ENCODE measurements at places on chromosomes 12 and 14. TPM values are rescaled to one million over a fixed set of nuclear protein-coding genes. Genes with fewer than 3 reads are reported as not detected.

GRCh38 chr12:85076688-85077430, 40.7 kb downstream of the LRRIQ1 start:
- H3K36me3 ChIP-seq = no peaks in the 10 kb centered on the region
- H3K4me3 ChIP-seq = no peak overlapping the region
- H3K27ac ChIP-seq = no peak overlapping the region

ANKS1B gene
- total RNA-seq = 1.1 TPM

PAH gene
- total RNA-seq = not detected

DNA sequence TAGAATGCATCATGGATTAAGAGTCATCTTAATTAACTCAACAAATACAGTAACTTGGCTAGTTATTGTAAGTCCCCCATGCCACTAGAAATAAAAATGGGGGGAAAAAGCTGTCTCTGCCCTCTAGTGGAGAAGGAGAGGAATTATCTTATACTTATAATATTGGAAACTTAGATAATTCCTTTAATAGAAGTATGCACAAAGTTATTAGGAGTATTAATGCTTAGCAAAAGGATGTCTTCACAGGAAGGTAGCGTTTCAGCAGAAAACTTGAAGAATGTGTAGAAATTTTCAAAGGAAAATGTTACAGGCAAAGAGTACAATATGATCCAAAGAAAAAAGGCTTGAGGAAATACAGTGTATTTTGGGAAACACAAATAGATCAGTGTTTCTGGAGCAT, 19.8 kb downstream of the OR5AU1 start:
- H3K27ac ChIP-seq = no peak overlapping the region
- no peaks in the 10 kb centered on the region for H3K27me3 ChIP-seq
- no peak overlapping the region for H3K4me3 ChIP-seq
- H3K36me3 ChIP-seq = no peaks in the 10 kb centered on the region
- H3K4me1 ChIP-seq = no peaks in the 10 kb centered on the region
- peak; percentile 62 for DNase-seq

GRCh38 chr14:54535646-54536045, 25.9 kb downstream of the CGRRF1 start:
- H3K4me3 ChIP-seq = no peak overlapping the region
- H3K36me3 ChIP-seq = no peaks in the 10 kb centered on the region
- H3K27ac ChIP-seq = no peak overlapping the region
- peak; percentile 25 for DNase-seq
- peaks cover 7% of the 10 kb centered on the region for H3K4me1 ChIP-seq

GRCh38 chr14:67045440-67045839, 143.8 kb upstream of the GARIN2 start:
- H3K36me3 ChIP-seq = no peaks in the 10 kb centered on the region
- H3K4me1 ChIP-seq = no peaks in the 10 kb centered on the region
- DNase-seq = no peak
- no peaks in the 10 kb centered on the region for H3K27me3 ChIP-seq
- no peak overlapping the region for H3K4me3 ChIP-seq
- H3K27ac ChIP-seq = no peak overlapping the region

GRCh38 chr12:106416273-106416672, 58.7 kb downstream of the POLR3B start:
- no peaks in the 10 kb centered on the region for H3K27me3 ChIP-seq
- peaks cover 12% of the 10 kb centered on the region for H3K4me1 ChIP-seq
- no peak overlapping the region for H3K4me3 ChIP-seq
- DNase-seq = no peak

DNA sequence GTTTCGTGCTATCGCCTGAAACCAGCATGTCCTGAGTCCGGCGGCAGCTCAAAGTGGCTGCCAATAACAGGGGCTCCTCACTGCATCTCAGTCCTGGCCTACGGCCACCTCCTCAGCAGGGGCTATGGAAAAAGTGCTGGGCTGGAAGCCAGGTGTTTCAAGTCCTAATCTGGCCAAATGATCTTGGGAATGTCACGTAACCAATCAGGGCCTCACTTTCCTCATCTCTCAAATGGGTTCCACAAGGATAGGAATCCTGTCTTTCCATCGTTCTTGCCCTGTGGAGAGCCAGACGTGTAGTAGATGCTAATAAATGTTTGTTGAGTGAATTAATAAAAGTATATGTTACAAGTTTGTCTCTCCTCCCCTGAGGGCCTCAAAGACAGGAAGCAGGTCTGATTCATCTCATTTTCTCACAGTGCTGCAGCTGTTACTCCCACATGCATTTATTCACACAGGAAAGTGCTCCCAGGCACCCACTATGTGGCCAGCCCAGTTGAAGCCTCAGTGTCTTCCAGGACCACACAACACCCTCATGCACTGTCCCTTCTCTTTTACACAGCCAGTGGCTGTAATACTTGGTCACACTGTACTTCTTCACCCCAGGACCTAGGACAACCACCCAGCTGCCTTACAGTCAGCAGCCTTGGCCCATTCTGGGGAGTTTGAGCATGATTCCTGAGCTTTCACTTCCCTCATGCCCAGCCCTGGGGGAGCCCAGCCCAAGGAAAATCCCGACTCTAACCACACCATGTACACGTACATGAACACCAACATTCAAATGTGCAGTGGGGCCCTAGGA, 5.0 kb downstream of the CMKLR1 start:
- H3K36me3 ChIP-seq = no peaks in the 10 kb centered on the region
- peaks cover 25% of the 10 kb centered on the region for H3K4me1 ChIP-seq
- H3K27me3 ChIP-seq = no peaks in the 10 kb centered on the region
- no peak overlapping the region for H3K4me3 ChIP-seq
- peak; percentile 72 for DNase-seq

DNA sequence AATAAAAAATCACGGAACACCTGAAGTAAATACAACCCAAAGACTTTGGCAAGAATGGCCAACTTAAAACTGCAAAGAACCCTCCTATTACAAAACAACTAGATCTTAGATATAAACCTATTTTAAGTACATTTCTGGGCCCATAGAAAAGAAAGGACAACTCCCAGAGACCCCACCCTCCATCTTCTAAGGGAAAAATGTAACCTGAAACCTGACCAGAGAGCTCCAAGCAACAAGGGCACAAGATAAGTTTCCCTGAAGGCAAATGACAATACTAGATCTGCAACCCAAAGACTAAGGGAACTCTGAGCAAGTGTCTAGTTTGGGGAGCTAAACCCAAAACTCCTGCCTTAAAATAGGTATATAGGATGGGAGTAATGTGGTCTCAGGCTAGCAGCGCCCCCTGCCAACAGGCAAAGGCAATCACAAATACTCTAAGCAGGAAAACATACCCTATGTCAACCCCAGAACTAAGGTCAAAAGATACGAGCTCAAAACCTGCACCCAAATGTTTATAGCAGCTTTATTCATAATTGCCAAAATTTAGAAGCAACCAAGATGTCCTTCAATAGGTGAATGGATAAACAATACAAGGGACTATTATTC, 218.9 kb downstream of the ITPR2 start:
- DNase-seq = peak; percentile 62
- no peaks in the 10 kb centered on the region for H3K4me1 ChIP-seq
- no peaks in the 10 kb centered on the region for H3K36me3 ChIP-seq
- H3K27ac ChIP-seq = no peak overlapping the region

SLC25A29 gene
- total RNA-seq = 49.3 TPM

- no peaks in the 10 kb centered on the region for H3K36me3 ChIP-seq
- no peak for DNase-seq
- no peak overlapping the region for H3K27ac ChIP-seq
- H3K4me1 ChIP-seq = peaks cover 16% of the 10 kb centered on the region
- H3K27me3 ChIP-seq = no peaks in the 10 kb centered on the region
Measured at GRCh38 chr14:101076451-101077198, 173.1 kb upstream of the RTL1 start.

GRCh38 chr12:68613209-68613904, 2.7 kb downstream of the RAP1B start:
- DNase-seq = no peak
- H3K27ac ChIP-seq = no peak overlapping the region
- H3K4me3 ChIP-seq = peak overlapping the region; percentile 91
- no peaks in the 10 kb centered on the region for H3K36me3 ChIP-seq

- H3K4me1 ChIP-seq = peaks cover 10% of the 10 kb centered on the region
- no peak overlapping the region for H3K4me3 ChIP-seq
- no peak for DNase-seq
- no peak overlapping the region for H3K27ac ChIP-seq
- no peaks in the 10 kb centered on the region for H3K36me3 ChIP-seq
Measured at GRCh38 chr14:100658181-100658886, 68.4 kb upstream of the DLK1 start.

GRCh38 chr12:26730481-26731350, 102.3 kb downstream of the ITPR2 start:
- H3K27ac ChIP-seq = no peak overlapping the region
- H3K36me3 ChIP-seq = no peaks in the 10 kb centered on the region
- H3K27me3 ChIP-seq = no peaks in the 10 kb centered on the region
- peaks cover 6% of the 10 kb centered on the region for H3K4me1 ChIP-seq
- no peak overlapping the region for H3K4me3 ChIP-seq

KRT71 gene
- total RNA-seq = not detected

UNC119B gene
- total RNA-seq = 50.4 TPM

DNA sequence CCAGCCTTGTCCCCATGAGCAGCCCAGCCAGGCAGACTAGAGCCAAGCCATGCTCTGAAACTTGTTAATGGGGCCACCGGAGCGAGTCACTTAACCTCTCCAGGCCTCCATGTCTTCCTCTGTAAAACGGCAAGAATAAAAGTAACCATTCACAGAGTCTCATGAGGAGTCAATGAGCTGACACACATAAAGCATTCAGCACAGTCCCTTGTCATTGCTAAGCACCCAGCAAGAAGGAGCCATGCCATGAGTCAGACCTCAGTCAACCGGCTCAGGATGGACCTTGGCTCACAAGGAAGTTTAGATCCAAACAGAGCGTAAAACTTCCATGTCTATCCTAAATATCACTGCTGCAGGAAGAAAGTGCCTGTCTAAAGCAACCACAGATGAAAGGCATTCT, 10.6 kb downstream of the FICD start:
- no peaks in the 10 kb centered on the region for H3K27me3 ChIP-seq
- H3K27ac ChIP-seq = no peak overlapping the region
- peaks cover 98% of the 10 kb centered on the region for H3K36me3 ChIP-seq
- no peak for DNase-seq

- no peak overlapping the region for H3K27ac ChIP-seq
- no peaks in the 10 kb centered on the region for H3K36me3 ChIP-seq
- no peaks in the 10 kb centered on the region for H3K4me1 ChIP-seq
- H3K27me3 ChIP-seq = no peaks in the 10 kb centered on the region
- no peak for DNase-seq
Measured at GRCh38 chr12:88662093-88662492, 81.8 kb upstream of the KITLG start.

GRCh38 chr14:62655166-62655565, 390.1 kb downstream of the KCNH5 start:
- H3K4me1 ChIP-seq = peaks cover 16% of the 10 kb centered on the region
- H3K27ac ChIP-seq = no peak overlapping the region
- no peaks in the 10 kb centered on the region for H3K36me3 ChIP-seq
- no peaks in the 10 kb centered on the region for H3K27me3 ChIP-seq

DNA sequence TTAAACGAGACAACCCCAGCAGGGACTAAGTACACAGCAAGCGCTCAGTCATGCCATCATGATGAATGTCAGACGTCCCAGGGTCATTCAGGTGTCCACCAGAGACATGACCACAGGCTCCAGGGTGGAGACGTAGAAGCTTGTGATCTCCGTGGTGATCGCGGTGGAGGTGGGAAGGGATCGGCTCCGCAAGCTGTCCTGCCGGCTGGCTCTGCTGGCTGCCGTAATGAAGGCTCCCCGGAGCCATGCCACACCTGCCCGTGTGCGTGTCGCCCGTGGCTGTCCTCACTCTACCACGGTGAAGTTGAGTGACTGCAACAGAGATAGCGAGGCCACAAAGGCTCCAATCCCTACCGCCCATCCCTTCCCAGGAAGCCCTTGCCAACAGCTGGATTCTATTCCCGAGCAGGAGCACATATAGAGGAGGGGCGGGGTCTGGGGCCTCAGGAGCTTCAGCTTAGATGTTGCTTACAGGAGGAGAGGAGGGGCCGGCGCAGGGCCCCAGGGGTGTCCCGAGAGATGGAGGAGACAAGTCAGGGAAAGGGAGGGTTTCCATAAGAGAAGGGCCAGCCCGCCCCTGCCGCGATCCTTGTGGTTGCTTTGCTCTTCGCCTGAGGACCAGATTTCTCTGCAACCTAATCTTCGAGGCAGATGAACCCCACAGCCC, 332.6 kb upstream of the SFSWAP start:
- H3K27ac ChIP-seq = no peak overlapping the region
- DNase-seq = no peak
- no peaks in the 10 kb centered on the region for H3K36me3 ChIP-seq
- no peak overlapping the region for H3K4me3 ChIP-seq
- no peaks in the 10 kb centered on the region for H3K4me1 ChIP-seq

DNA sequence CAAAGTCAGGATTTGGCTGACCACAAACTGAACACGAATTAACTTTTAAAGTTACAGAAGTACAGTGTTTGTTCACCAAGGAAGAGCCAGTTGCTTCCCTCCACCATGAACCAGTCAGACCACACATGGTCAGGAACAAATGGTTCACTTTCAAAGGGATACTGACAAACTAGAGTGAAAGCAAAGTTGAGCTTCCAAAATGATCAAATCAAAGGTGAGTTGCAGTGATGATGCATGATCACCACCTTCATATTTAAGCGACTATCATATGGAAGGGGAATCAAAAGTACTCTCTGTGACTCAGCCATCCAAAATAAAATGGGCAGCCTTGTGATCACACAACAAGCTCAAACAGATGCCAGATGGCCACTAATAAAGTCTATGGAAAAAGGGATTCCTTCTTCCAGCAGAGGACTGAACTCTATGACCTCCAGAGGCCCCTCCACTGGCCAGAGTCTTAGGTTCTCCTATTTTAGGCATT, 13.1 kb downstream of the NT5DC3 start:
- H3K4me1 ChIP-seq = peaks cover 12% of the 10 kb centered on the region
- no peak overlapping the region for H3K27ac ChIP-seq
- no peaks in the 10 kb centered on the region for H3K36me3 ChIP-seq
- no peak overlapping the region for H3K4me3 ChIP-seq
- H3K27me3 ChIP-seq = no peaks in the 10 kb centered on the region

DNA sequence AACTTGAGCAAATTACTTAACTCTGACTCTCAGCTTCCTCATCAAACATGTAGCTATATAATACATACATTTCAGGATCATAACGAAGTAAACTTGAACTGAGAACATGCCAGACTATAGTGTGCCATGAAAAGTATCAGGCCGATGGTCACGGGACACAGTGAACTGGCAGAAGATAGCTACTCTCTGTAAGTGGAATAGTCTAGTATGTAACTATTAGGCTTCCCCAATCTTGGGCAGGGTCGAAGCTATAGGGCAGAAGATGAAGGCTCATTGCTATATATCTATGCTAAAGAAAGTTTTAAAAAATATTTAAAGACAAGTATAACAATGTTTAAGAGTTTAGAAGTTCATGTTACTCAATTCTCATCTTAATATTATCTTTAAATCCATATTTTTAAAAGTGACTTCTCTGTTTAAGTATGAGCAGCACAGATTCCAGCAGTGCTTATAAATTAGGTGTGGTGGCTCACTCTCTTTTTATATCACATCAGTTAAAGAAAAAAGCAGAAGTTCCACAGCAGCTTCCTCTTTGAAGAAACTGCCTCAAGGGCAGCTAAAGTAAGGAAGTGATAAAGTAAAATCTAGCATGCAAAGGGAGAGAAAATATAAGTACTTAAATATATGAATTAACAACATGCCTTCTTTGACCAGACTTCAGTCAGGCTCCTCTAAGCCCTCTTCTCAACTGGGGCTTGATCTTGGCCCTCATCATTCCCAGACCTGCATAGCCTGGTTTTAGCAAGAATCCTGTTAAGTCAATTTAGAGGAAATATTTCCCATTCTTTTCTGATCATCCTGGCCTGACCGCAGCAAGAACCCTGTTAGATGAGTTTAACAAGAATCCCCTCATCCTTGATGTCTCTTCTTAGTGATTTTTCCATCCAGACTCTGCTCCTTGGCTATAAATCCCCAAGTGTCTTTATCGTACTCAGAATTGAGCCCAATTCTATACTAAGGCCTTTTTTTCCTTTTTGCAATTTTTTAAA, 8.4 kb upstream of the GLIPR1 start:
- H3K27me3 ChIP-seq = no peaks in the 10 kb centered on the region
- H3K4me1 ChIP-seq = peaks cover 22% of the 10 kb centered on the region
- DNase-seq = no peak

SPX gene
- 0.28 TPM for total RNA-seq

CEBPE gene
- total RNA-seq = not detected

AMDHD1 gene
- total RNA-seq = 1.1 TPM

DPY19L2 gene
- 7.5 TPM for total RNA-seq
